Activated B cell treated with CpG ODN at 0.5 μM for 24 hours (primary cell): ENCODE measurements at places on chromosomes 1 and 21. TPM values are rescaled to one million over a fixed set of nuclear protein-coding genes. Genes with fewer than 3 reads are reported as not detected.

Gene EXOSC10
- 89.3 and 108 TPM in 2 replicates for total RNA-seq

Gene KIAA0040
- 55.5 and 57.2 TPM in 2 replicates for total RNA-seq

Gene PROK1
- not detected in 2 replicates for total RNA-seq

Gene B3GALT5
- total RNA-seq: not detected in 2 replicates
